Activated CD8-positive, alpha-beta T cell treated with anti-CD3 and anti-CD28 coated beads for 36 hours (primary cell): ENCODE measurements at places on chromosomes 5 and 9. TPM values are rescaled to one million over a fixed set of nuclear protein-coding genes. Genes with fewer than 3 reads are reported as not detected.

GRCh38 chr5:9283473-9283872, 262.4 kb downstream of the SEMA5A start:
- H3K27ac ChIP-seq, result no peak overlapping the region
- no peaks in the 10 kb centered on the region for H3K36me3 ChIP-seq
- no peak for DNase-seq
- no peak overlapping the region for H3K4me3 ChIP-seq

DNA sequence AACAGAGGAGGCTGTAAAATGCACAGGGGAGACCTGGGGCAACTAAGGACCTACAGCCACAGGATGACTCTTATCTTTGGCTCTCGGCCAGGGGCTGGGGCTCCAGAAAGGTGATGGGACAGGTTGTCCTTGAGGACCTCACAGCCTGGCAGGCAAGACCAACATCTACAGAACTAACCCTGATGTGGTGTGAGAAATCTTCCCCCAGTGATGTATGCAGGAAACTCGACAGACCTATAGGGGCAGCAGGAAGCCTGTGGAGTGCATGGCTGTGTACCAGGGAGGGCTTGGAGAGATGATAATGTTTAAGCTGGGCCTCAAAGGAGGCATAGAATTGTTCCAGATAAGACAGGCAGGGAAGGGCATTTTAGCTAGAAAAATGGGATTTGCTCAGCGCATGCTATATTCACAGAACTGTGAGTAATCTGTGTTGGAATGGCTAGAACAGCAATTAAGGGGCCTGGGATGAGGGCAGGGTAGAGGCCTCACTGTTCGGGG, 68.5 kb upstream of the SLC25A51 start:
- H3K27me3 ChIP-seq, result no peaks in the 10 kb centered on the region
- H3K27ac ChIP-seq, result no peak overlapping the region
- DNase-seq, result no peak
- no peaks in the 10 kb centered on the region for H3K36me3 ChIP-seq
- no peaks in the 10 kb centered on the region for H3K4me1 ChIP-seq

GRCh38 chr5:159571501-159572244, 241.4 kb upstream of the IL12B start:
- no peak overlapping the region for H3K4me3 ChIP-seq
- DNase-seq, result no peak
- H3K4me1 ChIP-seq, result no peaks in the 10 kb centered on the region
- no peaks in the 10 kb centered on the region for H3K36me3 ChIP-seq
- H3K27ac ChIP-seq, result no peak overlapping the region
- H3K27me3 ChIP-seq, result peaks cover 17% of the 10 kb centered on the region

DNA sequence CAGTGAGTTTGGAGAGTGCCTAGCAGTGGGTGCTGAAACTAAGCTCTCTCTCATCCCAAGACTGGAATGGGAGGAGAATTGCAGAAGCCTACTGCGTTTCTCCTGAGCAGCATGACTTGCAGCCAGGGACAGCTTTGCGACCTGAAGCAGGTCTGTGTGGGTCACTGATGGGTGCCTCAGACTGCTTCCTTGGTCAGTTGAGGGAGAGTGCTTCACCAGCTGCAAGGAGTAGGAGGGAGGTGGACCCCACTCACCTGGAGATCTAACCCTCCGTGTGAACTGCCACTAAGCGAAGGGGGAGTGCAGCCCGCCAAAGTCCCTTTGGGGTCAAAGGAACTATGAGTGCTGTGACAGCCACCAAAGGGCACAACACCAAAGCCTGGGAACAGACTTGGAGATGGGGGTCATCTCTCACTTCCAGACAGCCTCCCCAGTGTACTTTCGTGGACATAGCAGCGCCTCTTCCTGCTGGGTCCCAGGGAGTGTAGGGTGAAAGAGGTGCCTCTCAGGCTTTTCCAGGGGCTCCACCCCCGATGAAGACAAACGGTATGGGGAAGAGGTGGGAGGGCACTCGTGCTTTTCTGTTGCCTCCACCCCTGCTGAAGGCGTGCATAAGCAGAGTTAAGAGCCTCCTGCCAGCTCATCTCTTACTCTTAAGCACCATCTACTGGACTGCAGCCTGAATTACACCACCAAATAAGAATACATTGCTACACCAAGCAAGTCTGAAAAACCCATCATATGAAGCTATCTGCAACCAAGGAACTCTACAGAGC, 34.3 kb upstream of the MACIR start:
- H3K27ac ChIP-seq, result no peak overlapping the region
- DNase-seq, result peak; percentile 57
- H3K4me1 ChIP-seq, result no peaks in the 10 kb centered on the region

- no peak overlapping the region for H3K27ac ChIP-seq
- no peaks in the 10 kb centered on the region for H3K36me3 ChIP-seq
- no peaks in the 10 kb centered on the region for H3K4me1 ChIP-seq
- no peak overlapping the region for H3K4me3 ChIP-seq
- H3K27me3 ChIP-seq, result no peaks in the 10 kb centered on the region
Observed at GRCh38 chr5:119873611-119874010, 244.3 kb downstream of the FAM170A start.

The C9 gene
- total RNA-seq, result not detected

The ANKRD31 gene
- total RNA-seq, result 0.99 TPM
